ENCODE measurements at places on chromosomes 2 and 18.

DNA sequence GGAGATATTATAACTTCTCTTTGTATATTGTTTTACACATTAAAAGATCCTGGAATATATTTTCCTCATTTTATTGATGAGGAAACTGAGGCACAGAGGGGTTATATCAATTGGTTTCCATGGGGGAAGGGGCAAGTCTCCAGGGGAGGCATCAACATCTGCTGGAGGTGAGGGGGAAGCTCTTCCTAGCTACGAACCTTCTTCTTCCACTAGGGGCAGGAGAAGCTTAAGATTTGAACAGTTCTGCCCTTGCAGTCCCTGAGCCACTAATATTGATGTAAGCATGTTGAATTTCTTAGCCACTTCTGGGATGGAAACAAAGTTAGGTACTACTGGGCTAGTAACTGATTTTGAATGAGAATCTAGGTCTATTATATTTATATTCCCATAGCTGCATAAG is 140.1 kb upstream of the AQP4 start:
- DNase-seq, result no peak

DNA sequence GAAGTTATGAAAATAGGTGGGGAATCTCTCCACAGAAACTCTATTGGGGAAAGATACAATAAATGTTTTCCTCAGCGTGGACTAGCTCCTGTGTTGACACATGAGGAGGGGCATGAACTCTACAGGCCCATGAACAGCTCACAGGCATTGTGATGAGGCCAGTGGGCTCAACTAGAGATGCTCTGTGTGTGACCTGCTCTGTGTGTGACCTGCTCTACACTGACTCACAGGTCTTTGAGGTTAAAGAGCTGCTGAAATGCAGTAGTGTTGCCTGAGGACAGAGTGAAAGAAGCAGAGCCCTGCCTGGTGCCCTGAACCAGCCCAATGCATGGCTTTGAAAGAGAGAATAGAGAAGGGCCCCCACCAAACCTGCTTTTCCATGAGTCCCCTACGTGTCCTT is 117.6 kb downstream of the MCFD2 start:
- DNase-seq, result peak; percentile 69

DNA sequence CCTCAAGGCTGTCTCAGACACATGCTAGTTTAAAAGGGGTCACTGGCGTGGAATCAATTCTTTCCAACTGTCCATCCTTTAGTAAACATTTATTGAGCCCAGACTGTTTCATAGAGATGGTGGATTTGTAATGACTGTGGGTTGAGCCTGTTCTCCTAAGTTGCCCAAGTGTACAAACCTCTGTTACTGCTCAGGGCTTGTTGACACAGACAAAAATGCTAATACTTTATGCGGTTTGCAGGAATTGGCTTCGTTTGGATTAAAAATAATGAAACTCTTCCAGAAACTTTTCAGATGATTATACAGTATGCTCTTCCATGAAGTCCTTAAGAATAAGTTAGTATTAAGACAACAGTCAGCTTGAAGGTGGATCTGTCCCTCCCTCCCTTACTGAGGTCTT is 83.6 kb upstream of the MGAT5 start:
- peak; percentile 70 for DNase-seq

- peak; percentile 86 for DNase-seq
Measured at GRCh38 chr18:59357928-59358327, 1.1 kb downstream of the LMAN1 start.

- DNase-seq, result no peak
Measured at GRCh38 chr2:165594935-165595255, 125.4 kb downstream of the CSRNP3 start.

DNA sequence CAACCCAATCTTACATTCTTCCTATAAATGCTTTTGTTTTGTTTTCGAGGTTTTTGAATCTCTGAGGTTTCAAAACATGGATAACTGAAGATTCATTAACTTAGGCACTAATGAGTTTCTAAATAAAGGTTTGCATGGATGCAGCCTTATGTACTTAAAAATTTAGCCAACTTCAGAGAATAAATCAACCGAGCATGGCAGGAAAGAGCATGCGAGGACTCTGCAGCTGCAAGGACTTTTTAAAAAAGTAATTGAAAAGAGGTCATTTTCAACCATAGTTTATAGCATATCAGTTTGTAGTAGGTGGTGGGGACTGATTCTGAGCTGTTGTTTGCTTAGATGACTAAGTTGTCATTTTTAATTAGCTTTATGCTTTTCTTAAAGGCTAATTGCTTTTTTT is 567.0 kb upstream of the ZEB2 start:
- peak; percentile 59 for DNase-seq

GRCh38 chr2:10332402-10333246 is 29.9 kb downstream of the HPCAL1 start:
- no peak for DNase-seq

Measured in EH (cell line).